AG04450 (cell line): ENCODE measurements at places on chromosomes 11 and 22. TPM values are rescaled to one million over a fixed set of nuclear protein-coding genes. Genes with fewer than 3 reads are reported as not detected.

- no peak for DNase-seq
Observed at GRCh38 chr11:62923601-62924411, 2.6 kb upstream of the CHRM1 start.

Gene SLC15A3
- polyA plus RNA-seq, result 4.8 and 9.1 TPM in 2 replicates

DNA sequence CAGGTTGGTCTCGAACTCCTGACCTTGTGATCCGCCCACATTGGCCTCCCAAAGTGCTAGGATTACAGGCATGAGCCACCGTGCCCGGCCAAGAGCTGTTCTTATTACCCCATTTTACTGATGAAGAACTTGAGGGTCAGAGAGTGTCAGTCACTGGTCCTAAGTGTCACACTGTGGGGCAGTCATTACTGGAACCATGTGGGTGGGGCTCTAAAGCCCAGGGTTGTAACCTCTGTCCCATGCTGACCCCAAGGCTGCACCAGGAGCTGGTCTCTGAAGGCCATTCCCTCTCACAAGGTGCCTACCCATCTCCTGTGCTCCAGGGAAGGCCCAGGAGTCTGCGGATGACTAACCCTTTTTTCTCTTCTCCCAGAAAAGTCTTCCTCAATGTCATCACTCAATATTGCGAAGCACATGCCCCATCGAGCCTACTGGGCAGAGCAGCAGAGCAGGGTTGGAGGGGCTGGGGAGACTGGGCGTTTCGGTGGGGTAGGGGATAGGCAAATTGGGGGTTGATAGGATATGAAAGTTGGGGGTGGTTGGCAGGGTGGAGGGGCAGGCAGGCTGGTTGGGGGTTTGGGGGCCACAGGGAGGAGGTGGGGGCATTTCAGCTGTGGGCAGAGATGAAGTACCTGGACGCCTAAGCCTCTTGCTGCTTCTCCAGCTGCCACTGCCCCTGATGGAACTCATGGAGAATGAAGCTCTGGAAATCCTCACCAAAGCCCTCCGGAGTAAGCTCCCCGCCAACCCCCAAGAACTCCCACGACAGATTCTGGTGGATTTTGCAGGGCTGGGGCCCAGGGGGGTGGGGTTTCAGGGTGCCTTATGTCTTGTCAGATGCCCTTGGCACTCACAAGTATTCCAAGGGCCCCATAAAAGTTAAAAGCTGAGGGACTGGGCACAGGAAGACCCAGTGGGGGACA is 2.0 kb upstream of the ESRRA start:
- DNase-seq, result no peak

- DNase-seq, result no peak
Observed at GRCh38 chr22:19495562-19496323, 16.0 kb downstream of the CDC45 start.

Gene MSANTD4
- 19.9 and 29.0 TPM in 2 replicates for polyA plus RNA-seq

DNA sequence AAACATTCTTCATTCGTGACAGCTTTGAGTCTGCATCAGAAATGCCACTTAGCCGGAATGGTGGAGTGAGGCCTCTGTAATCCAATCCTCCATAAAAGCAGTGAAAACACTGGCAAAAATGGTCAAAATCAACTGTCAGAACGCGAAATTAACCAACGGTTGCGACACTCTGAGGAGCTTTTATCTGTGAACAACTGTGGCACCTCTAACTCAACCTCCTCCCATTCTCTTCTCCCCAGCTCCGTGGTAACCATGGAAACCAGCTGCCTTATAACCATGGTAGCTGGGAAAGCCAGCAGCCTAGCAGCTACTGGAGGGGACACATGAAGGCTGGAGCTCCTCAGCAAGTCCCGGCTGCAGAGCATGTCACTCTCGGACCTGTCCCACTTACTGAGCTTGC is 20.3 kb downstream of the AP2A2 start:
- DNase-seq, result no peak

DNA sequence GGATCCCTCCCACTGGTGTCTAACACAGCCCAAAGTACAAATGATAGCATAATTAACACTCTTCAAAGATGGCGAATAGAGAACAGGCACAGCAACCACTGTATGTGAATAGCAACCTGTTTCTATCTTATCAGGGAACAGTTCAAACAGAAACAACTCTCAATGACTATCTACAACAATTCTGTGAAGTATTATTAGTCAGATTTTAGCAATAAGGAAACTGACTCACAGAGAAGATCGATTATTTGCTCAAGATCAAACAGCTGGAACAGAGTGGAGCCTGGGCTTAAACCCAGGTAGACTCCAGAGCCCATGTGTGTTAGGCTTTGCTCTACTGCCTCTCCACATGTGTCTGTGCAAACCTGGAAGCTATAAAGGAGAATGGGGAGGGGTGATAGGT is 88.7 kb downstream of the C11orf58 start:
- DNase-seq, result no peak

- DNase-seq, result no peak
Observed at GRCh38 chr11:134727204-134727603, 315.2 kb upstream of the B3GAT1 start.

DNA sequence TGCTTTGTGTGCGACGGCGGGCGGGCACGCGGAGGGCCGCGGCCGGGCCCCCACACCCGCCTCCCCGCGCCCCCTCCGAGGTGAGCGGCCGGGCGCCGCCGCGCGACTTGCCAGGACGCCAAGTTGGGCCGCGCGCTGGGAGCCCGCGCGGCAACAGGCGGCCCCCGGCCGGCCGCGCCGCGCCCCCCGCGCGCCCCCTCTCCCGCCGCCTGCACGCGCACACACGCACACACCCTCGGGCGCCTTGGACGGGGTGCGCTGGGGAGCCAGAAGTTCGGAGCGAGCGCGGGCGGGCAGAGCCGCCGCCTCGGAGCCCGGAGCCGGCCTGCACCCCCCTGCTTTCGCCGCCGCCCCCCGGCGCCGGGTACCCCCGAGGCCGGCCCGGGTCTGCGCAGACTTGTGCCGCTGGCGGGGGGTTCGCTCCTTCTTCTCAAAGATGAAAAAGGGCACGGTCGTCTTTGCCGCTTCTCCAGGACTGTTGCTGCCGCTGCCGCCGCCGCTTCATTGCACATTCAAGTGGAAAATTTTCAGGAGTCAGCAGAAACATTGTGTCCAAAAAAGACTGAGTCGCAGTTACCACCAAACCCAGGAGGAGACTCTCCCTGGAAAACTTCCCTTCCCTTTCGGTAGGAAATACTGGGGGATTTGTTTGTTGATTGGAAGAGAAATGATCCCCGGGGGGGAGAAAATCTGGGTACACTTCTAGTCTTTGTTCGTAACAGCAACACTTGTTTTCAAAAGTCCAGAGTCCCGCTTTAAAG is 895 bp downstream of the TEAD1 start:
- DNase-seq, result no peak

- no peak for DNase-seq
Observed at GRCh38 chr11:63843041-63843440, 4.1 kb downstream of the MARK2 start.

GRCh38 chr11:18700375-18700774 is 1.8 kb downstream of the TMEM86A start:
- DNase-seq, result no peak

DNA sequence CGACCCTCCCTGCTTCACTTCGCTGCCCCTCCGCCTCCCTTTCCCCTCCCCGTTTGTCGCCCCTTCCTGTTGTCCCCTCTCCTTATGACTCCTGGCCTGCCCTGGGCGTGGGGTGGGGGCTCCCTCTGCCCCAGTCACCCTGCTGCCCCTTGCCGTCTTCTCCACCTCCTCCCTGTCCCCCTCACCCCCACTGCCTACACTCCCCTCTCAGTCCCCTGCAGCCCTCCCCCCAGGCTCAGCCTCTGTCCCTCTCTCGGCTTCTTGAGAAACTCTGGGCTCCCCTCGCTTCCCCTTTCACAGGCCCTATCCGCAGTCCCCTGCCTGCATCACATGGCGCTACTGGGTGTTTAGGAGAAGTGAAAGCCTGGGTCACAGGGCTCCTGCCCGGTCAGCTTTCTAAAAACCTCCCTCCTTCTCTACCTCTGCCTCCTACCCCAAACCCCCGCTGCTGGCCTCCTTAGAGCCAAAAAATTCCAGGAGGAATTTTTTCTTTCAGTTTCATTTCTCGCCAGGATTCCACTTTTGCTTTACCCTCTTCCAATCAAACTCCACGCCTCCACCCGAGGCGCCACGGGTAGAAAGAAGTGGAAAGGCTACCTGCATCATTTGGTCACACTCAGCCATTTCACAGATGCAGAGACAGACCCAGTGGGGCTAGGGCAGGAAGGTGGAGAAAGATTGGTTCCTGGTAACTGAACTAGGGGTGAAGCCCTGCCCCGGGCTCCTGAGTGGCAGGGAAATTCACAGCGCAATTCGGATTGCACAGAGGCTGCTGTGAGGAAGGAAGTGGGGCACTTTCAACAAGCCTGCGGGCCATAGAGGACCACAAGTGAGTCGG is at the start of gene SLC15A3:
SLC15A3 (minus strand) TSS at position 273 of the 838 bp plus-strand sequence. CDS start 625 bp downstream, outside the sequence.
- DNase-seq, result no peak

Gene GAS2
- 0.32 and 0.67 TPM in 2 replicates for polyA plus RNA-seq

DNA sequence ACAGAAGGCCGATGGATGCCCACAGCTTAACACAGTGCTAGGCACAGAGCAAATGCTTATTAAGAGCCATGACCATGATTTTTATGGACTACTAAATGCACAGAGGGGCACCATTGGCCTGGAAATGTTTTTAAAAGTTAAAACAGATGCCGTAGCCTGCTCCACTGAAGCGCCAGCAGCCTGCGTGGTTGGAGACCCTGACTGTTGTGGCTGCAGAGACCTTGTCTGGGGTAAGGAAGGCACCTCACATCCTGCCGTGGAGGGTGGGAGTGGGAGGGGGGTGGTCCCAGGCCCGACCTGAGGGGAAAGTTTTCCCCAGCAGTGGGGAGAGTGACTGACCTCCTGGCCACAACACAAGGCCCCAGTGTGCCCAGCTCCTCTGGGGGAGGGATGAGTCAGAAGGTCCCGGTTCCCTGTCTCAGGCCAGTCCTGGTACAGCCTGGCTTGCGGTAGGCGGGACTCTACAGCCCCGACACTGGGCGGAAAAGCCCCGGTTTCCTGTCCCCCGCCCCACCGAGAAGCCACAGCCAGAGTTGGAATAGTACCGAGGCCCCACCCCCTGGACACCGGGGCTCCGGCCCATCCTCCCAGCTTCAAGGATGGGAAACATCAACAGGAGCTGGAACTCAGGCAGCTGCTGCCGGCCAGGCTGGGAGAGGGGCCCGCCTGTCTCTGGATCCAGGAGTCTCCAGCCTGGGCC is 7.0 kb downstream of the CHST1 start:
- no peak for DNase-seq

GRCh38 chr22:34880662-34881061 is 185.3 kb upstream of the ISX start:
- DNase-seq, result no peak

DNA sequence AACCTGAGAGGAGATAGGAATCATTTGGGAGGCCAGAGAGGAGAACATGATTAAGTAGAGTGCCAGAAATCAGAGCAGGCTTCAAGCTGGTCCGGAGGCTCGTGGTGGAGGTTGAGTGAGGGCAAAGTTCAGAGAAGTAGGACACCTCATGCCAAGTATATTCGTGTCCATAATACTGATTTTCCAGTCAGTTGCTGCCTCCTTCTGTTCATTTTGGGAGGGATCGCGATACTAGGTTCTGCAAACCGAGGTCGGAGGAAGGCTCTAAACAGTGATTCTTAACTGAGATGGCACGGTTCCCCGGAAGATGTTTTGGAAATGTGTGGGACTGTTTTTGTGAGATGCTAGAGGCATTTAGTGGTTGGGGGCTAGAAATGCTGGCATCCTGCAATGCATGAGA is 13.6 kb upstream of the CD3E start:
- no peak for DNase-seq

GRCh38 chr22:36520423-36520822 is 8.5 kb downstream of the EIF3D start:
- DNase-seq, result no peak

- no peak for DNase-seq
Observed at GRCh38 chr11:114346709-114347141, 50.5 kb downstream of the NNMT start.

Gene LRRC10B
- polyA plus RNA-seq, result not detected in 2 replicates

Gene C1QTNF4
- polyA plus RNA-seq, result 0.14 and 0.19 TPM in 2 replicates

- DNase-seq, result no peak
Observed at GRCh38 chr11:66853242-66854229, 3.3 kb upstream of the LRFN4 start.

Gene CBX6
- 14.7 and 19.8 TPM in 2 replicates for polyA plus RNA-seq

Gene PRSS23
- 50.3 and 58.0 TPM in 2 replicates for polyA plus RNA-seq

DNA sequence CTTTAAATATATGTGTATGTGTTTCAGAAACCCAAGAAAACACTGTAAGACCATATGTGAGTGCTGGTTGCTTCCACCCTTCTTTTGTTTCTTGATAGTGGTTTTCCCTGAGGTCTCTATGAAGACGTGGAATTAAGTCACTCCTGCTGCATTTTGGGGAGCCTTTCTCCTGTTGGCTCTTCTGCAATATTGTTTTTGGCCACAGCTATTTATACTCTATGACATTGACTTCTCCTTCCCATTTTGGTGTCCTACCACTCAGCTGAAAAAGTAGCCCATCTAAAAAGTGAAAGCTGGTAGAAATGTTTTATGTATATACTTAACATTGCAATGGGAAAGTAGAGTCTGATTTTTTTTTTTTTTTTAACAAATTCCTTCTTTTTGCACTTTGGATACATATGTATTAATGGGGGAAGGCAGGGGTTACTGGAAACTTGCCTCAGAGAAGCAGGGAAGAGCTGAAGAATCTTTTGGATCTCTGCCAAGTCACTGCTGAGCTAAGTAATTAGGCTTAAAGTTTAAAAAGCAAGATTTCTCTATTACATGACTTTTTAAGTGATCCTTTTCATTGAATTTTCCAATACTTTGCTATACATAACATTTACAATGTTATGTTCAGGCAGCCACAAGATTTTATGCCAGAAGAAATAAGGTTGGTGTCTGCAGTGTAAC is 1.8 kb downstream of the TTC17 start:
- no peak for DNase-seq

Gene ADAMTS8
- polyA plus RNA-seq, result 17.6 and 19.8 TPM in 2 replicates

Gene ELFN2
- polyA plus RNA-seq, result 2.6 and 3.8 TPM in 2 replicates

Gene TCF20
- 14.1 TPM in 2 replicates for polyA plus RNA-seq
